ENCODE measurements at places on chromosomes 13 and 19.

GRCh38 chr13:39685652-39686051, 30.2 kb downstream of the COG6 start:
- no peak for DNase-seq

DNA sequence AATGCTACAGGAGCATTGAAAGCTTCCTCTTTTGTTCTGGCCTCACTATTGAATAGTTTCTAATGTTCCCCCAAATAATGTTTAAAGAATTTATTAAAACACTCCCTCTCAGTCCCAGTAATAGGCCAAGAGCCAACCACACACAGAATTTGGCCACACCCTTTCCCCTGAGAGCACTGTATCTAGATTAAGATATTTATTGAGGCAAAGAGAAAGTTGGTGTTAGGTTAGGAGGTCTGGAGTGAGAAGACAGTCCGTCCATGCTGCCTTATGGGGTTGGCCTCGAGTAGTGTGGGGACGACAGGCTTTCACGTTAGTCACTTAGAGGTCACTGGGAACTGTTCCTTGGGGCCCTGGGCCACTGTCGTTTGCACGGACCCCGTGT, 122.9 kb upstream of the RNF113B start:
- no peak for DNase-seq

- DNase-seq, result no peak
Measured at GRCh38 chr19:1101337-1101698, 2.5 kb upstream of the GPX4 start.

DNA sequence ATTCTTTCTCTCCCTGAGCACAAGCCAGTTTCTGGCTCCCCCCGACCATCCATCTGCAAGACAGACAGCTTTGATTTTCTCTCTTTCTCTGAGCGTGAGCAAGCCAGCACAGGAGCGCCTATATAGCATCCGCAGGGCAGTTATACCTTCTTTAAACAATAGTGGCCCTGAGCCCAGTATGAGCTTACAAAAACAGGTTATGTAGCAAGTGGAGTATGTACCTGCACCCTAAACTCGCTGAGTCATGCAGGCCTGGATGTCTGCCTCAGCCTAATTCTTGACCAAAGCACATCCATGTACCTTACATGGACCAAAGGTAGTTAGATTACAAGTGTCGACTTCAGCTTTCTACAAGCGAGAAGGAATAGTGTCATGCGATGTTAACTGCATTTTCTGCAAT, 61.7 kb downstream of the RAP2A start:
- DNase-seq, result no peak

DNA sequence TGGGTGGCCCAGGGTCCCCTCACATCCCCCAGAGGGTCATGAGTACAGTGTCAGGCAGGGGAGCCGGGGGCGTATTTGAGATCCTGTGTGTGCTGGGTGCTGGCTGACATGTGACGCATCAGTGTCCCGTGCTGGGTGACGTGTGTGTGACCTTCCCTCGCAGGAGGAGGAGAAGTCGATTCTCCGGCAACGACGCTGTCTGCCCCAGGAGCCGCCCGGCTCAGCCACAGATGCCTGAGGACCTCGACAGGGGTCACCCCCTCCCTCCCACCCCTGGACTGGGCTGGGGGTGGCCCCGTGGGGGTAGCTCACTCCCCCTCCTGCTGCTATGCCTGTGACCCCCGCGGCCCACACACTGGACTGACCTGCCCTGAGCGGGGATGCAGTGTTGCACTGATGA, 25.8 kb downstream of the PNPLA6 start:
- no peak for DNase-seq

- no peak for DNase-seq
Measured at GRCh38 chr13:32042551-32042950, 11.0 kb downstream of the FRY start.

DNA sequence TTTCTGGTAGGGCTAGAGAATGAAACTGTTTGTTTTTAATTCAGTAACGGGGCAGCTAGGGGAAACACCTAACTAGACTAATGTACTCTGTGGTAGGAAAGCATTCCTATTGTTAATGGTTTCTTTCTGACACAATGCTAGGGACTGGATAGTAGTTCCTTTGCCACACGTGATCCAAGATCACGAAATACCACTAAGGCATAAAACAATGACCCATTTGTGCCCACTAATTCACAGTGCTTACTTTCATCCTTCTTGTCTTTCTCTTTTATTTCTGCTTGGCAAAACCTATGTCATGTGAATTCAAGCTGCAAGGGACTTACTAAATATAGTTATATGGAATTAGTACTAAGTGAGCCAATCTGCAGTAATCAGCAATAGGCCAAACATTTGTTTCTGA, 834.1 kb upstream of the SLITRK6 start:
- DNase-seq, result no peak

GRCh38 chr13:112781287-112781686, 91.4 kb downstream of the ATP11A start:
- DNase-seq, result no peak

DNA sequence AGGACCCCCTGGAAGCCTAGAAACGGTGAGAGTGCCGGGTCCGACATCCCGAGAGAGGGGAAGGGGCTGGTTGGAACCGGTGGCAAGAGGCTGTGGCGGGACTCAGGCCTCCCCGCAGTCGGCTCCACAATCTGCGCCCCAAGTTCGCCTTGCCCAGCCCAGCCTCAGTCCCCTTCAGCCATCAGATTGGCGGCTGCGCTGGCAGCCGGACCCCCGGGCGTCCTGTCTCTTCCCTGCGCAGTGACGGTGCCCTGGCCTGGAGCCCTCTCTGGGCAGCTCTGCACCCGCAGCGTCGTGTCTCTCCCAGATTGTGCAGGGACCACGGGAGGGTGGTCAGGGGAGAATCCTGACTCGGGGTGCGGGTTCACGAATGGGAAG, 315 bp downstream of the ZNF492 start:
- no peak for DNase-seq

Measured in stimulated activated CD4-positive, alpha-beta T cell treated with anti-CD3 and anti-CD28 coated beads, Interleukin-1b, Interleukin-23, amount 100 ng/mL, for 4 hours (primary cell).